ENCODE measurements at places on chromosomes 4 and X.
A peak's percentile ranks its signal among the peaks of the same experiment; 100 is the strongest.

GRCh38 chr4:139144161-139144859 lies 32.7 kb downstream of the ELF2 start:
- DNase-seq, result peak; percentile 73

- DNase-seq, result no peak
Observed at GRCh38 chr4:157934151-157934550, 238.7 kb downstream of the GASK1B start.

DNA sequence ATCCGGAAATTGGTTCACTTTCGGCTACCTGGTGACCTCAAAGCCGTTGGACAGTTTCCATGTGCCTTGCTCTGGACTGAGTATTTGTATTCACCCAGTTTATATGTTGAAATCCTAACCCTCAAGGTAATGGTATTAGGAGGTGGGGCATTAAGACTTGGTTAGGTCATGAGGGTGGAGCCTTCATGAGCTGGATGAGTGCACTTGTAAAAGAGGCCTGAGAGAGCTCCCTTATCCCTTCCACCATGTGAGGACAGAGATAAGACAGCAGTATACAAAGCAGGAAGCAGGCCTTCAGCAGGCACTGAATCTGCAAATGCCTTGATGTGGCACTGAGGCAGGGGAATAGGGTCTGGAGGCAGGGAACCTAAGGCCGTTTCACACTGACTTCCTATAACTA lies 5.3 kb upstream of the OPHN1 start:
- no peak for DNase-seq

GRCh38 chr4:126058596-126058995 lies 743.8 kb downstream of the FAT4 start:
- DNase-seq, result no peak

DNA sequence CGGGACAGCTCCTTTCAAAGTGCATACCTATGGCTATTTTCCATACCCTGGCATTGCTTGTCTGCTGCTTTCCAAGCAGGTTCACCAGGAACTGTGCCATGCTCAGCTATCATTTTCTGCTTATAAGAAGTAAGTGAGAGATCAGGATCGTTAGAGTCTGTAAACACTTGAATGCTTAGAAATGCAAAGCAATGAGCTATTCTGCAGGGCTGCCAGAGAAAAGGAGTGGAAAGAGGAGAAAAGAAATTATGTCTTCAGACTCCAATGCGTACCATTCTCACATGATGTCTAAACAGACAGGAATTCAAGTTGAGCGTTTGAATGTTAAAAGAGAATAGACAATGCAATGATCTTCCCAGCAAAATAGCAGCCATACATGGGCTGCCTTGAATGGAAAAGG lies 245.5 kb upstream of the SLC7A11 start:
- no peak for DNase-seq

DNA sequence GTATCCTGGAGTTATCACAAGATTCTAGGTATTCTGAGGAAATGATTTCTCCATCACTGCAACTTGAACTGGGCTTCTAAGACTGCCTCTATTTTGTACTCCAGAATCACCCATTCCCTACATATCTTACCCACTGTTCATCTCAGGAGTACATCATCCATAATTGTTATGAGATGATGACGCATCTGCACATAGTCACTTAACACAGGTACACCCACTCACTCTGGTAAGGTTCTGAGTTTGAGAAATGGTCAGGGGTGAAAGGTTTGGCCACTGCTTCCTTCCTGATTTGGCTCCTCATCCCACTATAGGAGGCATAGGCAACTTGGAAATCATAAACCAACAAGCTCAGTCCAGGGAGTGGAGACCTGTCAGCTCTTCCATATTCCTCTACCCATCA lies 143.9 kb downstream of the GLRA2 start:
- DNase-seq, result no peak

- no peak for DNase-seq
Observed at GRCh38 chr4:101286663-101287062, 60.7 kb downstream of the PPP3CA start.

- peak; percentile 16 for DNase-seq
Observed at GRCh38 chr4:2938906-2939305, 24.3 kb downstream of the NOP14 start.

GRCh38 chr4:180356766-180357165 lies 1886.4 kb upstream of the TENM3 start:
- DNase-seq, result no peak

DNA sequence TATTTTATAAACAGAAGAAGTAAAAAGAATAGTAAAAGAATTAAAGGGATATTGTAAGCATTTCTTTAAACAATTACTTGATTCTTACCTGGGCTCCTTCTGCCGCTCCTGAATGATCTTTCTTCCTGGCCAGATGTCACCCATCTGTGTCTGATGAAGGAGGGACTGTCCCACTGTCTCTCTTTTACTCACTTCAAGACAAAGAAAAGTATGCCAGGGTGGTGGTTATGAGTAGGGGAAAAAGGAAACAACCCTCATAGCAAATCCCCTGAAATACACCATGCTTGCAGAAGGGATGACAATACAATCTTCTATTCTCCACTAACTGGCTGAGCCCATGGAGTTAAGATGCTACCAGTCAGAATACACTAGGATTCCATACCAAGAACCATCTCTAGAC lies 31.1 kb downstream of the SYTL4 start:
- no peak for DNase-seq

DNA sequence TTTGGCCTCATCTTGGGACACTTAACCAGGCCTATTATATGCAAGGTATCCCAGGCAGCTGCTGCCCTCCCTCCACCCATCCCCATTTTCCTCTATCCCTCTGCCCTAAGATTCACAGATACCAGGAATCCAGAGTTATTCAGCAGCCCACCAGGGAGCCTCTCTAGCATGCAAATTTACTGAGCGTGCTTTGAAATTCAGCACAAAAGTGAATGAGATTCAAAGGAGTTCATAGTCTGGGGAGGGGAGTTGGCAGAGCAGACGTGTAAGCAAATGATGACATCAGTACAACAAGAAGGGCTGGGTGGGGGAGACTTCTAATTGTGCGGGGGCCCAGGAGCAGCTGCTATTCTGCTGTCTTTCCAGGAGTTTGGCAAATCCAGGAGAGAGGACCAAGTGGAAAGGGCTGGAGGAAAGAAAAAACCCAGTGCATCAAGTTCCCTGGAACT lies 1.7 kb upstream of the MTM1 start:
- DNase-seq, result no peak

DNA sequence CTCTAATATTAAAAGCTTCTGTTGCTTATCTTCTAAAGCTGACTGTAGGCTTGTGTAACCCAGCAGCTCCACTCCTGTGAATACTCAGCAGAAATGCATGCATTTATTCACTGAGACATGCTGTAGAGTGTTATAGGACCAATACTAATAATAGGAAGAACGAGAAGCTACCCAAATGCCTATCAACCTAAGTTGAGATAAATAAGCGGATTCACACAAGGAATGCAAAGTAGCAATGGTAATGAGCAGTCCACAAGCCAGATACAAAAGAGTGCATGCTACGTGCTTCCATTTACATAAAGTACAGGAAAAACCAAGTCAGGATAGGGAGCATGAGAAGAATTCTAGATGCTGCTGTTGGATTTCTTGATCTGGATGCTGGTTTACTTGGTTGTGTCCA lies 155.9 kb downstream of the AASDH start:
- no peak for DNase-seq

GRCh38 chr4:173362666-173363065 lies 8.1 kb upstream of the SAP30 start:
- DNase-seq, result no peak

- DNase-seq, result no peak
Observed at GRCh38 chr4:17851959-17852358, 41.2 kb downstream of the NCAPG start.

DNA sequence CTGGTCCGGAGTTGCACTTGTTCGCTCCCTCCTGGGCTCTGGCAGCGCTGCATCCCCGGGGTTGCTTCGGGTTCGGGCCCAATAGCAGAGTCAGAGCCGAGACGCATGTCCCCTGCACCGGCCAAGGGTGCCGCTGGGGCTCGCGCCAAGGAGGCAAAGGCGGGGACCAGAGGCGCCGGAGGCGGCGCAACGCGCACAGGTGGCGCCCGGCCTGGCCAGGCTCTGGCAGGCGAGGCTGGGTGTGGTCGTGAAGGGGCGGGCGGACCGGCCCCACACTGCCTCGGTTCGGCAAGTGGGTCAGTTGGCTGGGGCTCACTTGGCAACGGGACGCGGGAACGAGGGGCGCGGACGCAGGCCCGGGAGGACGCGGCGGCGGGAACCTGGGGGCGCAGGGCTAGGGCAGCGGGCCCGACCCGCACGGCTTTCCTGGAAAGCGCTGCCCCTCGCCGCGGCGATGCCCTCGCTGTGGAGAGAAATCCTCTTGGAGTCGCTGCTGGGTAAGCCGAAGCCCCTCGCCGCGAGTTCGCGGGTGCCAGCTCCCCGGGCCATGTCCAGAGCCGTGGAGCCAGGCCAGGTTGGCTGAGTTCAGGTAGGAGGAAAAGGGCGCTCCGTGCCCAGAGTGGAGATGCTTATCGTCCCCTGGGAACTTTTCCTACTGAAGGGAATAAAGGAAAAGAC lies at the start of gene CWH43:
TSS of gene CWH43 (plus strand) at position 300 of the 678 bp plus-strand sequence. CDS start at position 455, 155 bp downstream.
- DNase-seq, result no peak

GRCh38 chr4:88295656-88296055 lies 11.3 kb upstream of the PPM1K start:
- no peak for DNase-seq

- no peak for DNase-seq
Observed at GRCh38 chrX:69028006-69028760, 137.1 kb downstream of the PJA1 start.

DNA sequence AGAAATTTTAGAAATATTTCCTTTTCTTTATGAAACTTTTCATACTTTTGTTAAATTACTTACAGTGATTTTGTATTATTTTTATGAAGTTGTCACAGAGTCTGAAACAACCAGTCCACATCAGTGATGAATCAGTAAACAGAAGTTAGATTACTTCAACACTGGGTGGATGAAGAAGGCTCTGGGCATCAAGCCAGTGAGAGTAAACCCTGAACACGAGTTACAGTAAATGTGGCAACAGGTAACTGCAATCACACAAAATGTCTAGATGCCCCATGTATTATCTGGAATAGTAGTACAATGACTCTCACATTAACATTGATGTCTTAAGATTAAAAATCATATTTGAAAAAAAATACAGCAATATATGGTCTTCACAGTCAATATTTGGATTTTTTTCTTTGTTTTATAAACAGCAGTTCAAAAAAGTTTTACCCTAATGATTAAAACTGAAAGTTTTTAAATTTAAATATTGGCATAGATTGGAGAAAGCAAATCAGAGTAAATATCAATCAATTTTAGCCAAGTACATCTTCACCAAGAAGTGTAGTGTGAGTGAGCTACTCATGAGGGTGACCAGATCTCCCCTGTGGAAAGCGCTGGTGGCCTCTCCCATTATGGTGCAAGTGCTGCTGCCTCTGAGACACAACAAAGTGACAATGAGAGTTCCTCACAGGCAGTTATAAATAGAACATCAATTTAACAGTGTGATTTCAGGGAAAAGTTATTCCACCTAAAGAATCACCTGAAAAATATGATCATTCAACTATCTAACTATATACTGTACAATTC lies 63.2 kb upstream of the UGT2B7 start:
- DNase-seq, result no peak

- peak; percentile 19 for DNase-seq
Observed at GRCh38 chrX:50103866-50104566, 96.8 kb downstream of the AKAP4 start.

DNA sequence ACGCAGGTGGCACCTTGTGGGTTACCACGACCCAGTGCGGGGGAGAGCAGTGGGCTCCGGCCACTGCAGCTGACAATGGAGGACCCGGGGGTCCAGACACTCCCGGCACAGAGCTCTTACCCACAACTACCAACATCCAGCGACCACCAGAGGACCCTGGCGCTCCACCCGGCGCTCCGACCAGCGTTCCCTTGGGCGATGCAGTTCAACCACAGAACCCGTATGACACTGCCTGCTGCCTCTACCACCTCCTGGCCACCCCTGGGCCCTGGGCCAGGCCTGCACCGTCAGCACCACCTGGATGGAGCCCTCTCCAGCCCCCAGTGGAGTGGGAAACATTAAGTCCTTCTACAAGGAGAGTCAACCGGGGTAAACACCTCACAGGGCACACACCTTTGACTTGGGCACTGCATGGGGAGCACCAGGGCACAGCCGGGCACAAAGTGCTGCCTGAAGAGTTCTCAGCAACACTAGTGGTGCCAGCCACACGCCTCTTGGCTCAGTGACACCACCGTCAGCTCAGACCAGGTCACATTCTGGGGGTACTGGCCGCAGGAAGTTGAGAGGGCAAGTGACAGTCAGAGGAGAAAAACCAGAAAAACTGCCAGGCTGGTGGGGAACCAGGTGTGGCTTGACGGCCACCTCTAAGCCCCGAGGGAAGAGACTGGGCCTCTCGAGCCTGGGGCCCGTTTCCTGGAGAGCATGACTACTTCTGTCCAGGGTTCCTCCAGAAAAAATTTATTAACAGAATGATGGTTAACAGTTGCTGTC lies 2.6 kb downstream of the CTBP1 start:
- peak; percentile 66 for DNase-seq

GRCh38 chr4:24032371-24032989 lies 142.6 kb upstream of the PPARGC1A start:
- no peak for DNase-seq

DNA sequence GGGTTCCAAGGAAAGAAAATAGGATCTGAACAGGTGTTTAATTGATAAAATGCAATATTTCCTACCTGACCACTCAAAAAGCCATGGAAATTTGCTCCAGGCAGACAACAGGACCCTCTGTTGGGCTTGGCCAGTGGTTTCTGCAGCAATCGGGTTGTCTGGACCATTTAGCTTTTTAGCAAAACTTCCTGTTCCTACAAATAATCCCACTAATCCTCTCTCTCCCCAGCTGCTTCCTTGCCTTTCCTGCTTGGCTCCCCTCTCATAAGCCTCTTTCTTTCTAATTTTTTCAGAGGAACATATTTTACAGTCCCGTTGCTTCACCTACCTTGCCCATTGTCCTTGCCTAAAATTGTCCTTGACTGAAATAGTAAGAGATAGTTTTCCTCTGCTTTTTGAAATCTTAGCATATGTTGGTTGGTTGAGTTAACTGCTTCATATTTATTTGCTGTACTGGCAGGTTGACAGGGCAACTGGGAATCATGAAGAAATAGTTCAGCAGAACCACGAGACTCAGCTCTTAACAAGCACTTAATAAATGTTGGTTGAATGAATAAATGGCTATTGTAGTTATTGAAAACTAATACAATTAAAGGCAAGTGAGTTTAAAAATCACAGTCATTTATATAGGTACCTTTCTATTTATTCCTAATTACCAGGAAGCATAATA lies 259.8 kb downstream of the KCNIP4 start:
- DNase-seq, result no peak

DNA sequence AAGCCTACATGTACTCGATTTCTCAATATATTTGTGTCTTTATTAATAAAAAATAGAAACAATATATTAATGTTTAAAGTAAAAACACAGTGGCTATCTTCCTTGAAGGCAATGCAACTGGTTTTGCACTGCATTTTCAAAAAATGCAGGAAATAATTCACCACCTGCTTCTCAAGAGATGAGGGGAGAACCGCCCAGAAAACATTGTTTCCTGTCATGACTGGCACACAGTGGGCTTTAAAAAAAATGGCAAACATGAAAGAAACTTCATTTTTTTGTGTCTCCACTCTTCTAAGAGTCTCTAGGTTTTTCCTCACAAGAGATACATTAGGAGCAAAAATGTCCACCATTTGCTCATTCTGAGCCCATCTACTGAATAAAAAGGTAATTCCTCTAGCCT lies 50.8 kb upstream of the C4orf50 start:
- DNase-seq, result no peak

- no peak for DNase-seq
Observed at GRCh38 chrX:40385256-40385655, 195.5 kb upstream of the ATP6AP2 start.

Data from tibial artery (tissue), 4 donors.